NCI-H526 treated with DMSO at 0.1 percent for 48 hours (cell line): ENCODE measurements at places on chromosomes 1 and 21.

- DNase-seq: no peak
These were observed 46.4 kb downstream of the COL6A1 start for GRCh38 chr21:46027851-46028493.

- no peak for DNase-seq
These were observed 380 bp downstream of the COL18A1 start for GRCh38 chr21:45405271-45405818.

DNA sequence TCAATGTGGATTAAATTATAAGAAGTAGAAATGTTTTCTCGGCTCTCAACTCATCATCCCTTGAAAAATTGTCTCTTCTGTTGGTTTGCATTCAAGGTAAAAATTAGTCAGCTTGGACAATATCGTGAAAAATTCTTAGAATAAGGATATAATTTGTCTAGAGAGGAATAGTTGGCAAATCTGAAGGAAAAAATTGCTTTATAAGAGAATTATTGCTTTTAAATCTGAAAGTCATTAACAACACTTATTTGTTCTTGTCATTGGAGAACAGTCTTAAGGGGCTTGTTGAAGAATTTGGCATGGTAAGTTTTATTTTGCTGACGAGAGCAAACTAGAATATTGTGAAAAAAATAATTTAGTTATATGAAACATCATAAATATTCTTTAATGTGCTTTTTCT, 26.4 kb downstream of the ANGPTL1 start:
- DNase-seq: no peak

DNA sequence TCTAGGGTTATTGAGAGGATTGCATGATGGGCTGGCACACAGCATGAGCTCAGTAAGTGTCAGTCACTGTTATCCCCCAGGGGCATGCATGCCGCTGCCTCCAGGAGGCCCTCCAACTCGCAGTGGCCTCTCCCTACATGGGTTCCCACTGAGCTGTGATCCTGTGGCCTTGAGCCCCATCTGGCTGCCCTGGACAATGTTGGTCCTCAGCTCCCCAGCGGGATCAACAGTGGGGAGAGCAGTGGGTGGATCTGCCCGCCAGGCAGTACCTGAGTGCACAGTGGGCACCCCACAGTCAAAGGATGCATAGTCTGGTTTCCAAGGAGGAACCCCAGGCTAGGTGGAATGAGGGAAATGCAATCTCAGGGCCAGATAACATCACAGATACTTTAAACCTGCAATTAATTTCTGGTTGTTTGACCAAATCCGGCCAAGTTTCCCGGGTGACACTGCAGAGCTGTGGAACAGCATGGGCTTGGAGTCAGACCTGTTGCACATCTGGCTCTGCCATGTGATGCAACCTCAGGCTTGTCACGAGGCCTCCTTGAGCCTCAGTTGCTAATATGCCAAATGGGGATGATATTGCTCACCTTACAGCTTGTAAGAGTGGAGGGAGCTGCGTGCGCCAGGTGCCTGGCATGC, 9.3 kb downstream of the PADI3 start:
- no peak for DNase-seq
